ENCODE measurements at places on chromosomes 11 and 22.
A peak's percentile ranks its signal among the peaks of the same experiment; 100 is the strongest.

DNA sequence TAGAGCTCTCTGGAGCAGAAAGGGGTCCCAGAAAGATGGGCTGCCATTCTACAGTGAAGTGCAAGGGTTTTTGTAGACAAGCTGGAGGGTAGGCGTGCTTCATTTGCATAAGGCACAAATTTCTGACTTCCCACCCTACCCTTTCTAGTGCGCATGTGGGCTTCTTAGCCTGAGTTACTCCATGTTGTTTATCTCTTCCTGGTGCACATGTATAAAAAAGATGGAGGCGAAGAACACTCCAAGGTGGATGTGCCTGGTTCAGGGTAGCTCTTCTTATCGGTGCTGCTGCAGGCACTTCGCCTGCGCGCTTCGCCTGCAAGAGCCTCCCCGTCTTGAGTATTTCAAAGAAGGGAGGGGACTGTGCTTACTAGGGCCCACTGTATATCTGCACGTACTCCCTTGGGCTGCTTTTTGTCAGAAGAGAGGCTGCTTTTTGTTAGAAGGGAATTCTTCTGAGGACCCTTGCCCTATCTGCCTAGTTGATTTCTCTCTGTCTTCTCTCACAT is 1047.3 kb upstream of the CNTN5 start:
- no peak for DNase-seq

DNA sequence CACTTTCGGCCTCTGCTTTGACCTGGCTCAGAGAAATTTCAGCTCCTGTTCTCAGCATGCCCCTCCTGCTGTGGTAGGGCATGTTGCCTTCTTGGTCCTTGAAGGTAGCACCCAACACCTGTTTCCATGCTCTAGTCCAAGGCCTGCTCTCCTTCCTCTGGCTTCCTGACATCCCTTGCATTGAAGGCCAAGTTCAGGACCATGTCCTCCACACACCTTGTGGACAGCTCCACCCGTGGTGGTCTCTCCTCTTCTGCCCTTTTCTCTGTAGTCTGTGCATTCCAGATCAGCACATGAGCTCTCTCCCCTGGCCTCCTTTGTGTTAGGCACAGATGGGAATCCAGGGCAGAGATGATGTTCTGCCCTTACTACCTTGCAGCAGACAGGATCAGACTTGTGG is 225.3 kb downstream of the ADAMTS15 start:
- DNase-seq: no peak

GRCh38 chr22:36107436-36107835 is 53.1 kb downstream of the APOL3 start:
- DNase-seq: no peak

GRCh38 chr11:66848671-66849500 is 5.6 kb downstream of the RCE1 start:
- no peak for DNase-seq

GRCh38 chr11:33747979-33748378 is 11.8 kb upstream of the CD59 start:
- DNase-seq: no peak

GRCh38 chr11:96680211-96681018 is 290.6 kb downstream of the JRKL start:
- no peak for DNase-seq

DNA sequence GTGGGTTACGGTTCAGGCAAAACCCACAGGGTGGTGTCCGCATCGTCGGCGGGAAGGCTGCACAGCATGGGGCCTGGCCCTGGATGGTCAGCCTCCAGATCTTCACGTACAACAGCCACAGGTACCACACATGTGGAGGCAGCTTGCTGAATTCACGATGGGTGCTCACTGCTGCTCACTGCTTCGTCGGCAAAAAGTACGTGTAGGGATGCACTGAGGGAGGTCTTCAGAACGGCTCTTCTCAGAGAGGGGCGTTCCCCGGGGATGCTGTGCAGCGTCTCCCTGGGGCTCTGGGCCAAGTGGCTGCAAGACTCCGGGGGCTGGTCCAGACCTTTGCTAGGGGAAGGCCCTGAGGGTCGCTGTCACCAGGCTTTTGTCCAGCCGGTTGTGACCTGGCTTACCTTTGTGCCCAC is 1.3 kb downstream of the ACR start:
- DNase-seq: no peak

DNA sequence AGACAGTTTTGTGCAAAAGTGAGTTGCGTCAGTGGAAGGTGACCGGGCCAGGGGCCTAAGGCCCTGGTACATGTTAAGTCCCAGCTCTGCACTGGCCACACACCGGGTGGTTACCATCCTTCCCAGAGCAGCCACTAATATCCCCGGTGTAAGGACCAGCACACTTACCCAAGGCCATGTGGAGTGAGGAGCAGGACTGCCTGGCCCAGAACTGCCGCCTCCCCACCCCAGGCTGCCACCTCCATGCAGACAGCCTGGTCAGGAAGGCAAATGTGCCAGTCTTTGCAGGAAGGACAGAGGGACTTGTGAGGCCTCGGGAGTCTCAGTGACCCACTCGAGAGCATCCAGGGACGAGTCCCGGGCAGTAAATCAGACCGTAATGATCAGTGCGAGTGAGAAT is 102.9 kb downstream of the MORC2 start:
- no peak for DNase-seq

DNA sequence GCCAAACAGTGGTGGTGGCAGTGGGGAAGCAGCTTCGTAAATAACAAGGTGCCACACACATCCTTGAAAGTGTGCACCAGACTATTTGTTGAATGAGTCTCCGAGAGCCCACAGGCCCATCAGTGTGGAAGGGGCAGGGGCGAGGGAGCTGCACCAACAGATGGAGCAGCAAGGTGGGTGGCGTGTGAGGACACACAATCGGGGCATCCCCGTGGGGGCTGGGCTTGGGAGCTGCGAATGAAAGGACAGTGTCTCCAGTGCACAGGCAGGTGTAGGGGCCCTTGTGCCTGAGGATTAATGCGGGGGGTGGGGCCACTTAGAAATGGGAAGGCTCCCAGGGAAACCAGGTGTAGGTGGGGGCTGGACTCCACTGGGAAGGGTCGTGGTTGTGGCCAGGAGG is 2.8 kb downstream of the NRXN2 start:
- no peak for DNase-seq

- no peak for DNase-seq
Measured at GRCh38 chr22:25827415-25827814, 85.4 kb downstream of the MYO18B start.

DNA sequence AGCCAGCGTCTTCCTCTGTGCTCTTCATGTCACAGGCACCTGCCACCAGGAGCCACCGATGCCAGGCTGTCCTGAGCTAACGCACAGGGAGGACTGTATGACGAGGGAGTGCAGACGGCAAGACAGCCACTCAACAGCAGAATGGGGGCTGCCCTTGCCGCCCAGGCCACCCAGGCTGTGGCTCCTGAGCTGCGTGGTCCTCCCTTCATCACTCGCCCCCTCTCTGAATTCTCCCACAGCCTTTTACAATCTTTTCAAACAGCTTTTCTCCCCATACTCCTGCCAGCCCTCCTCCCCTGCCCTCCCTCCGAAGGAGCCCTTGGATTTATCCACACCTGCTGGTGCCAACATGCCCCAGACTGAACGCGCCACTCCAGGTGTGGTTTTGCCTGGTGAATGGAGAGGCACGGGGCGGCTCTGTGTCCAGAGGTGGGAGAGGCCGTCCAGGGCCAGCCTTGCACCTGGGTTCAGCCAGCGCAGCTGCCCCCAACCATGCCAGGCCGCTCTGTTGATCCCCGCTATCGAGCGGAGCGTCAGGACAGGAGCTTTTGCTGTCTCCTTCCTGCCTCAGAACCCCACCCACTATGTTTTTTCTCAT is 22.0 kb downstream of the OVOL1 start:
- DNase-seq: no peak

- peak; percentile 58 for DNase-seq
Measured at GRCh38 chr11:130070109-130070845, 583 bp downstream of the APLP2 start.

DNA sequence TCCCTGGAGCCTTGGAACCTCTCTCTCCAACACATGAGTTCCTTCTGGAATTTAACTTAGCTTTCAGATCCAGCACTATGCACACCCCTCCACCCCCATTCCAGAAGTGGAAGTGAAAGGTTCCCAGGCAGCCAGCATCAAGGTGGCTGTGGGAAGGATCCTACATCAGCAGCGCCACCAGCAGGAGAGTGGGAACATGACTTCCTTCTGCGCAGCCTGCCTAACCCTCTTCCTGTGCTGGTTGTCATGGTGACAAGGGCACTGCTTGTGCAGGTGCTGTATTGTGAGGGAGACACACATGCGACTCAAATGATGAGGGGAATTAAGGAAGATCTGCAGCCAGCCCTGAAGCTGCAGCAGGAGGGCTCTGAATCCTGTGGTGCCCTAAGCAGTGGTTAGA is 904.5 kb upstream of the API5 start:
- no peak for DNase-seq

DNA sequence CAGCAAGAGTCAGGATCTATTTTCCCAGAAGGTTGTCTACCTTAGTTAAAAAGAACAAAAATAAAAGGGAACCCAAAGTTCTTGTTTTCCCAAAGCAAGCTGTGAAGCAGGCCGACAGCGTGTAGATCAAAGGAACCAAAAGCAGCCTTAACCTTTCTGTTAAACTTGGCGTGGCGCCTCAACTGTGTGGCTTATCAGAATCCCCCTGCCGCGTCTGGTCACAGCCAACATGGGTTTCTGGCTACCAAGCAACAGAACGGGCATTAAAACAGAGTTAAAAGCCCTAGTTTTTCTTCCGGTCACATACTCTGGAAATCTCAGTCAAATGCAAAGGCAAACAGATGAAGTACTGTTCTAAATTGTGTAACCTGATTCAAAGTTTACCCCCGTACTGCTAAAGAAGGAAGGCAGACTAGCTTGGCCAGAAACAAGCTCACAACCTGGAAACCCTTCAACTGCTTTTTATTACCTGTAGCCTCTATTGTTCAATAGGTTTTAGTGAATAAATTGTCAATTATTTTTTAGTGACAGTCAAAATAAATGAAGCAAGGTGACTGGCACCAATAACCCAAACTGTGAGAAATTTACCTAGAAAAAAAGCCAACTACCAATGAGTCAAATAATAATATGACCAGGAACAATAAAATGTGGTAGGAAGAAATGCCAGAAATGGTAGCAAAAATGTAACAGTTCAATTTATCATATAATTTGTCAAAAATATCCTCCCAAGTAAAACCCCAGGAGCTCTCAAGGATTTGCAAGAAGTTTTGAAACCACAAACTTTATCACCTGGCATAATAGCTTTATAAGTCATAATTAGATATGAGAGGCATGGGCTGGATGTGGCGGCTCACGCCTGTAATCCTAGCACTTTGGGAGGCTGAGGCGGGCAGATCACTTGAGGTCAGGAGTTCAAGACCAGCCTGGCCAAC is 21.4 kb downstream of the CHKA start:
- peak; percentile 72 for DNase-seq

- DNase-seq: no peak
Measured at GRCh38 chr22:46063846-46064227, 86.5 kb upstream of the PPARA start.

- no peak for DNase-seq
Measured at GRCh38 chr11:130531061-130531460, 82.6 kb downstream of the ADAMTS15 start.

GRCh38 chr11:108591893-108592292 is 1.7 kb downstream of the EXPH5 start:
- DNase-seq: no peak

DNA sequence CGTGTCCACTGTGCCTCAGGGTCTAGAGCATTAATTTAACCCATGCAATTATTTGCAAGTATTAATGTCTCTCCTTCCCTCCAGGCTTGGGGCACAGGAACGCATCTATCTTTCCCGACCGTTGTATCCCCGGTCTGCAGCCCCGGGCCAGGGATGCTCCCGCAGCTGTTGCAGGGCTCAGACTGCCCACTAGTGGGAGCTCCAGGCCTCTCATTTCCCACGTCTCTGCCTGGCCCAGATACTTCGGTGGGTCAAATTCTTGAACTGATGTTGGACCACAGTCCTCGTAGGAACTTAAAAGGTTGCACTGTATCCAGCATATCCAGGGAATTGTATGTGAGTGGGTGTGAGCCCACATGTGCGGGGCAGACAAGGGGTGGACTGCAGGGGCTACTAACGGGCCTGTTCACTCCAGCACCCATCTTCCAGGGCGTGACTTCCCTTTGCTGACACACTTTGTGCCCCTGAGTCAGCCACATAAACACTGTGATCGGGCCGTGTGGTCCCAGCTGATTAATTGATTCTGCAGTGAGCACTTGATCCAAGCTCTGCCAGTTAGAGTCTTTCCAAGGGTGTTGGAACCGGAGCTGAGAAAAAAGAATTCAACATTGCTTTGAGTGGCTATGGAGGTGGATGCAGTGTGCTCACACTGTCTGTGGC is 451.3 kb downstream of the TBC1D22A start:
- peak; percentile 40 for DNase-seq

DNA sequence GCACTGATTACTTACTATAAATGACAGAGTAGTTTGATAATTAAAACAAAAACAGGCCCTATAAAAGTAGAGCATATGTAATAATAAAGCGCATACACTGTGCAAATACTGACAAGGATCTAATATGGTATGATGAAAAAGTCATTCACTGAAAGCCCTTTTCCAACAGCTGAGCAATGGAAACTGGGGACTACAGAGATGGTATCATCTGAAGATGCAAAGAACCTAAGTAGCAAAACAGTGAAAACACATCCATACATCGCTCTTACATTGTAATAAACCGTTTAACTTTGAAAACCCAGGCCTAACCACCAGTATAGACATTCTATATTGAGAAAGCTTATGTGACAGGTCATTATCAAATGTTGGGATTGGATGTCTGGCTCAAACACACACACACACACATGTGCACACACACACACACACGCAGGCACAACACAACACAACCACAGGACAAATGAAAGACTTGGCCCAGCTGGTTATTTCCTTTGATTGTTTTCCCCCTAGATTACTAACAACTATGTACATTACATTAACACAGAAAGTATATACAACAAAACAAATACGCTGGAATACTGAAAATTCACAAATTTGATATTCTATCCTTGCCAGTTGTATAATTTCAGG is 119.5 kb downstream of the APOL5 start:
- no peak for DNase-seq

- DNase-seq: no peak
Measured at GRCh38 chr11:129414144-129414872, 38.7 kb downstream of the BARX2 start.

GRCh38 chr11:128415539-128415938 is 171.8 kb downstream of the ETS1 start:
- no peak for DNase-seq

DNA sequence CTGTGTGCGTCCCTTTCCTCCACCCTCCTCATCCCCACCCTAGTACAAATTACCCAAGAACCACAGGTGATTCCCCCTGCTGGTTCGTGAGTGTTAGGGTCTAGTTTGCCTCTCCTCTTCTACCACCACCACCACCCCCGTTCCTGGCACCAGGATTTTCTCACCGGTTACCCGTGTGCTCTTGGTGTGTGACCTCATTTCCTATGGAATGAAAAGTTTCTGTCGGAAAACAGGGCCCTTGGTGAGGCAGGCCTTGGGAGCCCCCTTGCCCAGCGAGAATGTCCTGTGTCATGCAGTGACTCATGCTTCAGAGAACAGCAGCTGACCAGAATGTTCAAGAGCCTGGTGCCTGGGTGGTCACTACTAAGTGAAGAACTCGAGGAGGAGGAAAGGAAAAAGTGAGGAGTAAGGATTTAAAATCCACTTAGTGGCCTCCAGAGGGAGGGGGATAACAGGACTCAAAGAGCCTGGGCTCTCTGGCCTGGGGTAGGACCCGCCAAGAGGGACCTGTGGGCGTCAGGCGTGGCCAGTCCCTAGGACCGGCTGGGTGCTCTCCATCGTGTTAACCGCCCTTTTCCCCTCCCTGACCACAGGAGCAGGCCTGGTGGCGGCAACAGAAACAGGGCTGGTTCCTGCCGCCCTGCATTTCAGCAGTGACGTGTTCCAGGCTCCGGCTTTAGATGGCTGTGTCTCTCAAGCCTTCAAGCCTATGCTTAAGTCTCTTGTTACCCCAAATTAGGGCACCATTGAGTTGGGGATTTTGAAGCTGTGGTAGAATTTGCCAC is 30.2 kb downstream of the C22orf31 start:
- DNase-seq: no peak
